Stimulated activated CD8-positive, alpha-beta memory T cell treated with anti-CD3 and anti-CD28 coated beads, Interleukin-4, amount 100 ng/mL, for 1 hour (primary cell): ENCODE measurements at places on chromosomes 11 and 22.

- DNase-seq, result no peak
Observed at GRCh38 chr11:2251138-2251537, 19.2 kb downstream of the ASCL2 start.

DNA sequence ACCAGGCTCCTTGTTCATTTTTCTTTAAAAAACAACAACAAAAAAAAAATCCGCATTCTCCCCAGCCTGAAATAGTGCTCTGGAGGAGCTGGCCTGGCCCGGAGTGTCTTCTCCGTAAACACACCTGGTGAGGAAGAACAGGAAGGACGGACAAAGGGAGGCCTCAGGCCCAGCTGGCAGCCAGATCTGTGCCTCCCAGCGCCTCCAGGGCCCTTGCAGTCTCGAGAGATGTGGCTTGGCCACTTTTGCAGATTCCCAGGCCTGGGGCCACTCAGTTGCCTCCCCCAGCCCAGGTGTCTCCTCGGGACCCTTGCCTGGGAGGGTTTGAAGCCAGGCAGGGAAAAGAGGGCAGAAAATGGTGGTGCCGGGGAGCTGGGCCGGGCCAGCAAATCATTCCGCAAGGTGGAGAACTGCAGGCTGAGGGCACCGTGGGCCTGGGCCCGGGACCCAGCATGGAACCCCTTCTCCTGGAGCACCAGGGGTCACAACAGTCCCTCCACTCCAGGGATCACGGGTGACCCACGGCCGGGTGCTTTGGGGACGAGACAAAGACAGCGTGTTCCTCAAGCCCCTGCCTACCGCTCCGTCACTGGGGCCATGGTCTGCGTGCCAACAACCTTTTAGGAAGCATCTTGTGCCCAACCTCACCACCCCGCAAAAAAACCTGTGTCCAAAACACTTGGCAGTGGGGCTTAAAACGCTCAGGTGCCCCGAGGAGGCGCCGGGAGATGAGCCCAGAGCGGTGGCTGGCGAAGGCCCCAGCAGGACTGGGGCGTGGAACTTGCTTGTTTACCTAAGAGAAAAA, 67.1 kb upstream of the WNT7B start:
- no peak for DNase-seq

- DNase-seq, result no peak
Observed at GRCh38 chr11:61486011-61486620, 22.4 kb upstream of the LRRC10B start.

GRCh38 chr22:26756675-26757293, 99.4 kb downstream of the MIAT start:
- no peak for DNase-seq

DNA sequence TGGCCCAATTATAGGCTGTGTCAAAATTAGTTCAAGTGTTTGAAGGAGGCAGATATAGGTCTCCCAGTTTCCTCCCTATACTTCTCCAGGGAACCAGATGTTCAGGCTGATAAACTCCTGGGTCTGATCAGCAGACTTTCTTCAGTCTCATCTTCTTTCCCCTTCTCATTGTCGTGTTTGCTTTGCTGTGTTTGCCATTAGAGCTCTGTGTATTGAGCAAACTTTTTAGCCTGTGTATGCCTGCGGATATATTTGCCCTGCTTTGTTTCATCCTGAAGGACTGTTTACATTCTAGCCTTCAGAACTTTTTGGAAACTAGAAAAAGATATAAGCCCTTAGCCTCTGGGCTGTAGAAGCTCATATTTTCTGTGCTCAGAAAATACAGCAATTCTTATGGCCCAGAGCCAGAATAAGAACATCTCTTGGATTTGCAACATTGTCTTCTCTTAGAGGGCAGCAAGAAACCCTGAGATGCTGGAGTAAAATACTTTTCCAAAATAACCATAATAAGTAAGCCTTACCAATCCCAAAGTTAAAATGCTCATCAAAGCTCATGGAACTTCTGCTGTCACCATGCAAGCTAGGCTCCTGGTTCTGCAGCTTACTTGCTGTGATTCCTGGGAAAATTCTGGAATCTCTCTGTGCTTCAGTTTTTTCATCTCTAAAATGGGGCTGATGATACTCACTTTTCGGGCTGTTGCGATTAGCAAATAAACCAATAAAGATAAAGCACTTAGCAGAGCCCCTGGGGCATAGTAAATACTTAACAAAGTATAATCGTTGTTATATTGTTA, 34.1 kb upstream of the ME3 start:
- DNase-seq, result no peak

DNA sequence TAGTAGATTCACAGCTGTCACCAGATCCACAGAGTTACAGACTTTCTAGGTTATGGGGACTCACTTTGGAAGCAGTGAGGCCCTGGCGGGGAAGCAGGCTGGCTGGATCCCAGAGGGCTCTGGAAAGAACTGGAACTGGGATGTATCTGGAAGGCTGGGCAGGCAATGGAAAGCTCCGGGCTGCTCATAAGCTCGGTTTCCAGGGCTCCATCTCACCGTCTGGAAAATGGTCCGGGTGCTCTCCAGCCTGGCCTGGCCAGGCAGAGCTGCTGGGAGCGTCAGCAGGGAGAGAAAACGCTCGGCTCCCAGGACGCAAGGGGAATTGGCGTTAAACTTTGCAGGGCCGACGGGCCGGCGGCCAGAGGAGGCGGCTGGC, 335 bp upstream of the SEZ6L start:
- DNase-seq, result no peak

DNA sequence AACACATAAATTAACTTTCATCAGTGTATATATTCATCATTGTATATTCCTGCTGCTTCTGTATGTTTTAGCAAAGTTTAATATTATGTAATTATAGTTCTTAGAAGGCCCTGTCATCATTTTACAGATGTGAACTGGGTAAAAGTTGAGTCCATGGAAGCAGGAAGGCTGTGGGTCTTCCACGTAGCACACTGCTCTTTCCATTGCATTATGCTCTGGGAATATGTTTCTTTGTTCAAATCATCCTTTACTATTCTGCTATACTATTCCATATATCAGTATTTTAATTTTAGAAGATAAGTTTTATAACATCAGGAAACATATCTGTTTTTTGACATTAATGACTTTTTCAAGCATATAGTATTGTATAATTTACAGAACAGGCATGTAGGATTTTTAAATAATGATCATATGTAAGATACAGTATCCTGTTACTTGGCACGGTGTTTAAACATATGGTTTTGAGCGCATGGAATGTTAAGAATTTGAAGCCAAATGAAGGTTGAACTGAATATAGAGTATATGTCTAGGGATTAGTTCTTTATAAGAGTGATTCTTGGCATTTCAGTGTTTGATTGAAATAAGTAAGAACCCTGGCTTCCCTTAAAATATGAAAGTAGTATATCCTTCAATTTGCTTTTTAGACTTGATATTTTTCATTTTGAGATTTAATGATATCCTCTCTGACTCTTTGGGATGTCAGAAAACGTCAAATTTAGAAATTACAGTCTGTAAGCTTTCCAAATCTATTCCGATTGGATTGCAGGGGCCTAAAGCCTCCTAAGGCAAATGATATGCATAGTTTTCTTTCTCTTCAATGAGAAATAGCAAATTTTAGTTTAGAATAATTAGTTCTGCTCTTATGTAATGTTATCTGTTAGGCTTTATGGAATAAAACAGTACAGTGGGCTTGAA, 8.6 kb downstream of the CCDC81 start:
- no peak for DNase-seq

DNA sequence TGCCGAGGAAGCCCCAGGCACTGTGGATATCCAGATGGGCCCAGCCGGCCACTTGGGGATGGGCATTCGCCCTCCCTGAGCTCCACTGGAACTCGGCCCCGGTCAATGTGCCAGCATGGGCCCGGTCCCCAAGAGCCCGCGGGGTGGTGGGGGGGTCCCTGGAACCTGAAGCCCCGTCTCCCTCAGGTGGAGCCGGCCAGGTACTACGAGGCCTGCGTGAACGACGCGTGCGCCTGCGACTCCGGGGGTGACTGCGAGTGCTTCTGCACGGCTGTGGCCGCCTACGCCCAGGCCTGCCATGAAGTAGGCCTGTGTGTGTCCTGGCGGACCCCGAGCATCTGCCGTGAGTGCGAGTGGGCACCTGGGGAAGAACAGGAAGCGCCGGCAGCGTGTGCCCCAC, 21.2 kb downstream of the MUC5AC start:
- DNase-seq, result no peak

DNA sequence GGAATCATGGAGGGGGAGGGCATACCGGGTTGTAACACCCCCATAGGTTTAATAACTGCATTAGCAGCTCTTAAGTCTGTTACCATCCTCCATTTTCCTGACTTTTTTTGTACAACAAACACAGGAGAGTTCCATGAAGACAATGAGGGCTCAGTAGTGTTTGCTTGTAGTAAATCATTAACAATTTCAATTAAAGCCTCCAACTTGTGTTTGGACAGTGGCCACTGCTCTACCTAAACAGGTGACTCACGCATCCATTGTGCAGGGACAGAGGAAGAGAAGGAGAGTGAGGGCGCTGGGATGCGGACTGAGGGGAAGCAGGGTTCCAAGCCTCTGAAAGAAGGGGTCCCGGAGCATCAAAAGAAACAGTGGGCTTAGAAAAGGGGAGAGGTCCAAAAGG, 21.3 kb upstream of the MTNR1B start:
- no peak for DNase-seq

DNA sequence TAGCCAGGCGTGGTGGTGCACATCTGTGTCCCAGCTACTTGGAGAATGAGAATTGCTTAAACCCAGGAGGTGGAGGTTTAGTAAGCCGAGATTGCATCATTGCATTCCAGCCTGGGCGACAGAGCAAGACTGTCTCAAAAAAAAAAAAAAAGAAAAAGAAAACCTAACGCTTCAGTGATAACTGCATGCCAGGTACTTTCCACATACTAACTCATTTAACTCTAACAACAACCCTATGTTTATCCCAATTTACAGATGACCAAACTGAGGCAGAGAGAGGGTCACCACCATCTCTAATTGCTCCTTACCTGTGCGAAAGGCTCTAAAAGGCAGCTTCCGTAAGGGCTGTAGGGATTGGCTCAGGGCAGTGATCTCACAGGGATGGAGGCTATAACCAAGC, 11.6 kb downstream of the PISD start:
- DNase-seq, result no peak

- DNase-seq, result no peak
Observed at GRCh38 chr22:41401781-41402648, 20.3 kb downstream of the TEF start.

- no peak for DNase-seq
Observed at GRCh38 chr22:27239520-27239919, 562.0 kb downstream of the MN1 start.

GRCh38 chr22:26722159-26722558, 64.8 kb downstream of the MIAT start:
- no peak for DNase-seq

DNA sequence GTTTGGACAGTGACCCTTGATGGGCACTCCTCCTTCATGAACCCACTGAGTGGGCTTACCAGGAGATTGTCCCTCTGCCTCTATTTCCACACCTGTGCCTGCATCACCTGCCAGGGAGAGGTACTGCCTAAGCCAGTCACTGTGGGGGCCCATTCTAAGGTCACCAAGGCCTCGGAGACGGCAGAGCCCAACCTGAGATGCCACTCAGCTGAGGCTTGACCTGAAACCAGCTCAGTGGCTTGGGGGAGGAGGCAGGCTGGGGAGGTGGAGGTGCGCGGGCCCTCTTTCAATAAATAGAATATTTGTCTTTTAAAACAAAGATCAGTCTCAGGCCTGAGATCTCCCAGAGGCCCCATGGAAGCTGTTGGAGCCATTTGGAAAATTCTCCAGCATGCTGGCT, 84.5 kb downstream of the DHCR7 start:
- no peak for DNase-seq

GRCh38 chr22:17888855-17889254, 114.6 kb upstream of the BID start:
- DNase-seq, result no peak

- no peak for DNase-seq
Observed at GRCh38 chr11:134153147-134153905, 70.4 kb downstream of the NCAPD3 start.

GRCh38 chr11:47550288-47551047, 2.5 kb downstream of the CELF1 start:
- DNase-seq, result no peak

- no peak for DNase-seq
Observed at GRCh38 chr11:78791254-78791653, 216.6 kb upstream of the NARS2 start.

DNA sequence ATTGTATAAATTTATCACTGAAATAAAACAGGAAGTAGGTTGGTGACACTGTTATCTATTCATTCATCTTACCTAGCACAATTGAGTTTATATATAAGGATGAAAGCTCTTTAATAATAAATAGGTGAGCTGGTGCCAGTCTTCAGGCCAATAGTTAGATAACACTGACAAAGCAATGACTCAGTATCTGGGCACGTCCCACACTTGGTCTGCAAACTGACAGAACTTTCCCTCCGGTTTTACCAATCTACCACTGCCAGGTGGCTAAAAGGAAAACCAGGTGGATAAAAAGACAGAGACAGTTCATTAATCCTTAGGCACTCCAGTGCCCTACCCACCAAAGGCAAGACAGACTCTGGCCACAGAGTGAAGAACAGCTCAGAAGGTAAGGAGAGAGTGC, 17.6 kb downstream of the DDB1 start:
- DNase-seq, result no peak

DNA sequence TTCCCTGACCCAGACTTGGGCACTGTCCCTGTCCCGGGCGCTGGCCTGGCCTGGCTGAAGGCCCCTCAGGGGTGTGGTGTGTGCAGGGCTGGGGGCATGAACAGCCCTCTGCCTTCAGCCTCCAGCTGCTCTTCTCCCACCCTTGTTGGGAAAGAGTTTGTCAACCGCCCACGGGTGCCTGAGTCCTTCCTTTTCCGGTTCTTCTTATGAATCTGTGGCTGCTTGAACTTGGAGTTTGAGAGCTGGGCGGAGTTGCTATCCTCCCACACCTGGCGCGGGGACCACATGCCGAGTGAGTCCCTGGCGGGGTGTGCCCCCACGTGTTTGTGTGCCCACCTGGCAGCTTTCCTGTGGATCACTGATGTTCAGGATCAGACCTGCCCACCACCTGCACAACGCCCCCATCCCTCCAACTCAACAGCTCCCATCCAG, 13.4 kb downstream of the NFAM1 start:
- no peak for DNase-seq

GRCh38 chr22:41022470-41023298, 69.7 kb upstream of the EP300 start:
- DNase-seq, result peak; percentile 62

GRCh38 chr11:70203751-70204465, 812 bp downstream of the FADD start:
- DNase-seq, result peak; percentile 81
